Astrocyte (in vitro differentiated cells and primary cell): ENCODE measurements at places on chromosomes 12 and 14.

- peak; percentile 4 for DNase-seq
Observed at GRCh38 chr14:78074561-78074960, 95.6 kb upstream of the NRXN3 start.

DNA sequence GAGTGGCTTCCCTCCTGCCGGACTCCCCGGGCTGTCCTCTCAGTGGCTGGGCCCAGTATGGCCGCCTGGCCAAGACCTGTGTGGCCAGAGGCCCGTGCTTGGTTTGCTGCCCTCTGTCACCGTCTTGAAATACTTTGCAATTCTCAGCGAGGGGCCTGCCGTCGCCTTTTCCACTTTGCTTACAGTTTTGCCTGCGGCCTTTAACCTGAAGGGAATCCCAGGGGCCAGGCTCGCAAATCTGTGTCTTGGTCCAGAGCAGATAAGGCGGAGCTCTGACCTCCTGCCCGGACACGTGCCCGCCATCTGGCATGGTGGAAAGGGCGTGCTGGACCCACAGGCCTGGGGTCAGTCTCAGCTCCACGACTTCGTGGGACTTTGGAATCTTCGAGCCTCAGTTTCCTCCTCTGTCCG is 10.9 kb upstream of the AMN start:
- no peak for DNase-seq

DNA sequence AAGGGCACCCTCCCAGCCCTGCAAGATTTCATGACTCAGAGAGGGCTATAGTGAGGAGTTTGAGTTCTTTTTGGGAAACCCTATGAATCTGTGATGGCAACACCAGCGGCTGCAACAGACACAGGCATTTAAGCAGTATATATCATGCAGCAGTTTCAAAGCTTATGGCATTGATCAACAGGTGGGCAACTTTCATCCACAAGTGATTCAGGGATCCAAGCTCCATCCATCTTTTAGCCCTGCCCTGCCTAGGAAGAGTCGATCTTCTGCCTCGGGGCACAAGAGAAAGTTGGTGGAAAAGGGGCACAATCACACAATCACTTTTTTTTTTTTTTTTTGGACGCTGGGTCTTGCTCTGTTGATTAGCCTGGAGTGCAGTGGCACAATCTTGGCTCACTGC is 8.3 kb upstream of the FAM222A start:
- DNase-seq = no peak

DNA sequence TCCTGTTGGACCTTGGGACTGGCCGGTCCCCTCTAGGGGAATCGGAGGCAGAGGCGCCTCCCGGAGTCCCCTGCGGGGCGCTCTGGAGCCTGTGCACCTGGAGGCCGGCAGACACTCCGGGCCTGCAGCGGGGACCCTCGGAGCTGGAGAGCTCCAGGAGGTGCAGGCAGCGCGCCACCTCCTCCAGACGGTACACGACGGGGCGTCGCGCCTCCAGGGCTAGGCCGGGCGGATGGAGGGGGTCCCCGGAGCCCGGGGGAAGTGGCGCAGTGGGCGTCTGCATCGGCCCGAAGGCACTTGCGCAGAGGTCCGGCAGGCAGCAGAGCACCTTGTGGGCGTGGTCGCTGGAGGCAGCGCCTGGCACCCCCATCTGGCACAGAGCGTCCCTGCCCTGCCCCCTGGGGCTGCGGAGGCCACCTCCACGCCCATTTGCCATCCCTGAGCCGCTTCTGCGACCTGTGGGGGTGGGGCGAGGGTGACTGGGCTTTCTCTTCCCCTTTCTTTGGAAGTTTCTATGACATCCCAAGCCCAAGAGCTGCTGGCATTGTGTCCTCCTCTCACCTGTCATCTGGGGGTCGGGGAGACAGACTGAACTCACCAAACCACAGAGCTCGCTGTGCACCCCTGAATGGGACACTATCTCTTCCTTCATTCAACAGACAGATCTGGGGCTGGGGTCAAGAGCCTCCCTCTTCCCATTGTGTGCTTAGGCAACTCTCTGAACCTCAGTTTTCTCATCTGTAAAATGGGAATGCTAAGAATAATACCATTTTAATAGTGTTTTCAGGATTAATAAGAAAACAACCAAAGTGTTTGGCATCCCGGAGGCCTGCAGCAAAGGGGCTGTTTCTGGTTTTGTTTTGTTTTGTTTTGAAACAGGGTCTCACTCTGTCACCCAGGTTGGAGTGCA is 37.5 kb upstream of the CORO1C start:
- no peak for DNase-seq

DNA sequence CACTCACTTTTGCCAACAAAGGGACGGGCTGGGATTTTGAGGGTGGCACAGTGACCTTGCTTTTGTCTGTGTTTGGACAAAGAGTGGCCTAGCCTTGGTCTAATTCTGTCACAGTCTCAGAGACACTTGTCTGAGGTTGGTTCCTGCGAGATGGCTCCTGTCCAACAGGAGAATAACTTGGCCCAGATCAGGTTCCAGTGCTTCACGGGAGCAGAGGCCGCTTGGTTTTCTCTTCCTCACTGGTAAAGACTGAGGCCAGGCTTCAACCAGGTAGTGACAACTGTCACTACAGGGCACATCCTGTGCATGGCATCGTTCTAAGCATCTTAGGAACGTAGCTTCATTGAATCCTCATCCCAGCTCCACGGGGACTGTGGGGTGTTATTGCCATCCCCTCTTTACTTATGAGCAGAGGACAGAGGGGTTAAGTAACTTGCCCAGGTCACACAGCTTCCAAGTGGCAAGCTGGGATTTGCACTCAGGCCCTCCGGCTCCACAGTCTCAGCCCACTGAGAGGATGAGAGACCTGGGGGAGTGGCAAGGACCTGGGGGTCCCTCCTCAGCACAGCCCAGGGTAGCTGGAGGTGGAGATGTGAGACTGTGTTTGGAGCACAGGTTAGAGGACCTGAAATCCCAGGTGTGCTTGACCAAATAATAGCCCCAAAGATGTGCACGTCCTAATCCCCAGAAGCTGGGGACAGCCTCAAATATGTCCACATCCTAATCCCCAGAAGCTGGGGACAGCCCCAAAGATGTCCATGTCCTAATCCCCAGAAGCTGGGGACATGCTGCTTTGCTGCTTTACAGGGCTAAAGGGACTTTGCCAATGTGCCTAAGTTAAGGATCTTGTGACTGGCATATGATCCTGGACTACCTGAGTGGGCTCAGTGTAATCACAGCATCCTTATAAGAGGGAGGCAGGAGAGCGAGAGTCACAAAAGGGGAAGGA is 179.2 kb upstream of the RTL1 start:
- DNase-seq = no peak

DNA sequence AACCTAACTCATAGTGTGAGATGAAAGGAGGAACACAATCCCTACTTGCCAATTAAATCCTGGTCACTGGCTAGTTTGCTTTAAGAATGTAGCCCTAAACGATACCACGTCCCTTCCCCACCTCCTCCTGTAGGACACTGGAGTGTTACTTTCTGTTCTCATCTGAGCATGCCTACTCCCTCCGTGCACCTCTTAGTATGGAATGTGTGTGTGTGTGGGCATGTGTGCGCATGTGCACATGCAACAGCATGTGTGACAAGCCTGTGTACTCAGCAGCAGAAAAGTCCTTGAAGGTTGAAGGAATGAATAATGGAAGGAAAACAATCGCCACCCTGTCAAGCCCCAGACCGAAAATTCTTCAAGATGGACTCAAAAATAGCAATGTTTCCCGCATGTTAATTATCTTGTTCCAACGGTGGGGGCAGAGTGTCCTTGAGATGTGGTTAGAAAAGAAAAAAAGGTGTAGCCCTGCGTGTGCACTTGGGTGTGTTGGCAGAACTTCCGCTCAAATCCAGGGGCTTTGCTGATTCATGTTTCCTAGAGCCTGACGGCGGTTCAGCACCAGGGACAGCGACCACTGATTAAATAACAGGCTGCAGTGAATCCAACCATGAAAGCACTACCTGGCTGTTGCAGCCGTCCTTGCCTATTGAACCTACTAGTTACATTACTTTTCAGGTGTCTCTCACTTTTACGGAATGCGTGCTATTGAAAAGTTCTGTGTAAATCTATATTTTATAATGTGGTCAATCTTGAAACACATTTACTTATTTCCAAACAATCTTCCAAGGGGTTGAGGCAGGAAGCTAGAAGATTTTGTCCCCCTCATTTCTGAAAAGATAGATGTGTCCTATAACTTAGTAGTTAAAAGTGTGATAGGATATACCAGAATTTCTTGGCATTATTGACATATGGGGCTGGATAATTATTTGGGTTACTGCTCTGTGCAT is 79.8 kb downstream of the SRRM4 start:
- DNase-seq = peak; percentile 7

DNA sequence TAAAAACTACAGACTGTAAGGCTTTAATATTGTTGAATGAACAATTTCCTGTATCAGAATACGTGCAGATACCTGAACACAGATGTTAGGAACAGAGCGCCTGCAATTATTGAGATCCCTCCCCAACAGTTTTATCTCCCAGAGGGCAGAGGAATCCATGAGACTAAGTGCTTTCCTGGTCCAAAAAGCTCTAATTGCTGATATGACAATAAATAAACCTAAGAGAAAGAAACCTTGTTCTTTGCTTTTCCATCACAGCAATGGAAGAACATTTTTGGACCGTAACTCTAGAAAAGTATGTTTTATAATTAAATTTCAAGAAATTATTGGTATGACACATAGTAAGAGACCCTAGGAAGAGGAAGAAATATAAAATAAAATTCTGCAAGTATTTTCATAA is 13.0 kb upstream of the KRT83 start:
- DNase-seq = no peak

GRCh38 chr12:52400906-52401305 is 5.2 kb downstream of the KRT82 start:
- no peak for DNase-seq

- no peak for DNase-seq
Observed at GRCh38 chr14:80726211-80726610, 215.3 kb downstream of the CEP128 start.

GRCh38 chr12:41846718-41847117 is 298.0 kb downstream of the GXYLT1 start:
- DNase-seq = no peak

DNA sequence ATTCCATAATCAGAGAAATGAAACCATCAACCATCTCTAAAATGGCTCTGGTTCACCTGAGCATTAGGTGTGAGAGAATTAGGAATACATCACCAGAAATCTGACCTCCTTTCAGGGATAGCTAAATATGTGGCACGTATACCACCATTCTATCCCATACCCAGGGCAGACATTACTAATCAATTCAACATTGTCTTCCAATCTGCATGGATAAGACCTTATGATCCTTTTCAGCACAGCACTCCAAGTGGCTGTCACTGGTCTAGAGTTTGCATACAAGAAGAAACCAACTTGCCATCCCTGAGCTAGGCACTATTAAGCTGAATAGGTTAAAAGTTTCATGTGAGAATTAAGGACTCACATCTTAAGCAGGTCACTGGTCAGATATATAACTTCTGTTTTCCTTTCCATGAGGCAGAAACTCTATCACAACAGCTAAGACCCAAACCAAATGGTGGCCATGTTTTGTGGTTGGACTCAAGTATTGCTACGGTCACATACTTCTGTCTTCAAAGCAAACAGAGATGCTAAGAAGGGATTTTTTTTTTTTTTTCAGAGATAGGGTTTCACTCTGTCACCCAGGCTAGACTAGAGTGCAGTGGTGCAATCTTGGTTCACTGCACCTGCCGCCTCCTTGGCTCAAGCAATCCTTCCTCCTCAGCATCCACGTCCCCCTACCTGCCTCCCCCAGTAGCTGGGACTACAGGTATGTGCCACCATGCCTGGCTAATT is 249.0 kb downstream of the DPF3 start:
- no peak for DNase-seq

DNA sequence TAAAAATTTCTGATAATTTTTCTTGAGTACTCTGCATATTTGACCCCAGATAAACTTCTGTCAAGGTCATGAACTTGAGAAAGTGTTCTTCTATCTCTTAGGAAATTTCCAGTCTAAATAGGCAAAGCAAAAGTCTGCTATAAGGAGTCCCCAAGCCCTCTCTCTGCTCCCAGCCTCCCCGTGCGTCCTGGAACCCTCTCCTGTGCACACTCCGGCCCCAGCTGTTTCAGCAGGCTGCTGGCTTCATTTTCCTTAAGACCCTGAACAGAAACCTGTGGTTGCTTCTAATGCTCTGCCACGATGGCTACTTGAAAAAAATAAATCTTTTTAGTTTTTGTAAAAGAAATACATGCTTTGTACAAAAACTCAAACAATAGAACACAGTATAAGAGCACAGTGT is 14.7 kb downstream of the KRT2 start:
- no peak for DNase-seq

- DNase-seq = no peak
Observed at GRCh38 chr12:131893605-131894312, 663 bp upstream of the ULK1 start.

GRCh38 chr12:16884056-16884455 is 278.1 kb upstream of the LMO3 start:
- DNase-seq = no peak

- no peak for DNase-seq
Observed at GRCh38 chr12:118370601-118371000, 2.1 kb downstream of the TAOK3 start.

DNA sequence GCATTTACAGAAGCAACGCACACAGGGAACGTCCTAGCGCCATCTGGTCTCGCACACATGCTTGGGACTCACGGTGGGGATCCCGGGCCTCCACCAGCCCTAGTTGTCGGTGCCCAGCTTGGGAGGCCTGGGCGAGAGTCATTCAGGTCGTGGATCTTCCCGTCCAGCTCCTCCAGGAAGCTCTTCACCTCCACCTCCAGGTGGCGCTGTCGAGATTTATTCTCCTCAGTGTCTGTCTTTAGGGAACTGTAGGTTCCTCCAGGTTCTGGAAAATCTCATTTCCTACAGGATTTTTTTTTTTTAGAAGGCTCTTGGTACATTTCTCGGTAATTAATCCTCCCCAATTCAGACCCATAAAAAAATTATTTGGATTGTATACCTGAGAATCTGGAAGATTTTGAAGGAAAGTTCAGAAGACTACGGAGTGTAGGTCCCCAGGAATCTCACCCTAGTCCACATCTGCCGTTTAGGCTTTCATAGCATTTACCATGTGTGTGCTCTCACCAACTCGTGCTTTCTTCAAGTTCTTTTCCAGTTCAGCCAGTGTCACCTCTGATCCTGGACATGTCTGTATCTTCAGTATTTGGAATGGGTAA is 910.0 kb downstream of the TMEM121 start:
- DNase-seq = no peak

- no peak for DNase-seq
Observed at GRCh38 chr12:121634836-121635235, 8.5 kb downstream of the ORAI1 start.
